ENCODE measurements at places on chromosomes 4 and X. TPM values are rescaled to one million over a fixed set of nuclear protein-coding genes. Genes with fewer than 3 reads are reported as not detected.

APLN gene
- total RNA-seq, result 8.2 TPM

TMPRSS11D gene
- total RNA-seq, result 0.99 TPM

LRP2BP gene
- 0.14 TPM for total RNA-seq

CDK16 gene
- 84.1 TPM for total RNA-seq

Measured in foreskin keratinocyte (primary cell).